ENCODE measurements at places on chromosomes 12 and 14.

- no peak for DNase-seq
Observed at GRCh38 chr12:6608592-6609281, 1.6 kb upstream of the CHD4 start.

DNA sequence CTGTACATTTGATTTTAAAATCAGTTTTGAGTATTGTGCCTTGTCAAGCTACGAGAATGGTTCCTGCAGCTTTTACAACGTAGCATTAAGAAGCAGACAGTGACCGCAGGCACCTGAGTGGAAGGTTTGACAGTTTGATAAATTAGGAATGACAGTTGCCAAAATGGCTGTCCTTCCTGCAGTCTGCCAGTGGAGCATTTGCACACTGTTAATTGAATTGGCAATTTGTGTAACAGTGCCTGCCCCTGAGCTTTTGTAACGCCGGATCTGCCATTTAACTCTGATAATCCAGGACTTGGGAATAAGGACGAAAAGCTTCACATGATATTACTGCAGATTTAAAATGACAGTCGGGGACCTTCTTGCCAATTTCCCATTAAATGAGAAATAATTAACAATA lies 385.3 kb downstream of the NPAS3 start:
- no peak for DNase-seq

GRCh38 chr12:5014269-5014668 lies 29.4 kb upstream of the KCNA5 start:
- DNase-seq, result no peak

DNA sequence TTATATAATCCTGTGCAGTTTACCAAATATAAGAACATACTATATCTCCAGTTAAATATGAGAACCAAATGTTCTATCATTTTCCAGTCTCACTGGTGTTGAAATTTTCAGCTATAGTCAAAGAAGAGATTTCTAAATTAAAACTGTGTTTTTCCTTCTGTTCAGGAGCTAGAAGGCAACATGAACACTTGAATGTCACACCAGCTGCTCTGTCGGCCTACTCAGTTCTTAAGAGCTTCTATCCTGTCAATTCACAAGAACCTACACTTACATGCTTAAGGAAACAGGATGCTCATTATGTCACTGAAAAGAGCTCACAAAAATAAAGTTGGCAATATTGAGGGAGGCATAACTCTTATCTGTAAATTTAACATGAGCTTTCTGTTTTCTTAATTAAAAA lies 43.1 kb downstream of the ATP2B1 start:
- no peak for DNase-seq

GRCh38 chr12:44076871-44077270 lies 241.0 kb downstream of the TMEM117 start:
- DNase-seq, result no peak

GRCh38 chr12:71556875-71557274 lies 106.8 kb downstream of the ZFC3H1 start:
- no peak for DNase-seq

DNA sequence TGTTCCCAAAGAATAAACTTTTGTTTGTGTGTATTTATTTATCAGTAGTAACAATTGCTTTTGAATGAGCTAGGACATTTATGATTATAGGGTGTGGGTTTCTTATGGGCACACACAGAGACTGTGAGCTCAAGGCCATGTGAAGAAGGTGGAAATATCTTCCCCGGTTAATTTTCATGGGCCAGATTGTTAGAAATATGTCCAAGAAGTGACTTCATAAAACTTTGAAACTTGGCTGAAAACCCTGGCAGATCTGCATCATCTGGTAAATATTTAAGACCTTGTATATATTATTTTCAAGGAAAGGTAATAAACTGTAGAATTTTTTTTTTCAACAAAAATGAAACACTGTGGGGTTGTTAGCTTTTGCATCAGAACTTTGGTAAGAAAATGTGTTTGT lies 53.5 kb upstream of the RNU6-8 start:
- DNase-seq, result no peak

GRCh38 chr12:6899837-6900519 lies 4.6 kb upstream of the LRRC23 start:
- no peak for DNase-seq

DNA sequence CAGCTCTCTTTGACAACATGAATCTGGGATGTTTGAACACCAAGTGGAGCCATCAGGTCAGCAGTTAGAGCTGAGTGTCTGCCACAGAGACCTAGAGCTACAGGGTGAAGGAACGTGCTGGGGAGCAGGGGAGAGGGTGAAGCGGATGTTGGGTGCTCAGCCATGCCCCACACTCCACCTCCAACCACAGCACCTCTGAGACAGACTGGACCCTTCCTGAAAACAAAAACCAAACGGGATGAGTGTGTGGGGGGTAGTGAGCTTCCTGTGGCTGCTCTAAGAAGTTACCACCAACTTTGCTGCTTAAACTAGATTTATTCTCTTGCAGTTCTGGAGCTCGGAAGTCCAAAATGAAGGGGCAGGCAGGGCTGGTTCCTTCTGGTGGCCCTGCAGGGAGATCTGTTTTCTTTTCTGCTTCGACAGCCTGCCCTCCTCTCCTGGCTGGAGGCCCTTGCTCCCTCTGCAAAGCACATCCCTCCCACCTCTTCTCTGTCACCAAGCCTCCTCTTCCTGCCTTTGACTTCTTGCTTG lies 5.6 kb upstream of the GOLGA3 start:
- DNase-seq, result no peak

- peak; percentile 32 for DNase-seq
Observed at GRCh38 chr14:90383731-90384542, 12.9 kb upstream of the CALM1 start.

DNA sequence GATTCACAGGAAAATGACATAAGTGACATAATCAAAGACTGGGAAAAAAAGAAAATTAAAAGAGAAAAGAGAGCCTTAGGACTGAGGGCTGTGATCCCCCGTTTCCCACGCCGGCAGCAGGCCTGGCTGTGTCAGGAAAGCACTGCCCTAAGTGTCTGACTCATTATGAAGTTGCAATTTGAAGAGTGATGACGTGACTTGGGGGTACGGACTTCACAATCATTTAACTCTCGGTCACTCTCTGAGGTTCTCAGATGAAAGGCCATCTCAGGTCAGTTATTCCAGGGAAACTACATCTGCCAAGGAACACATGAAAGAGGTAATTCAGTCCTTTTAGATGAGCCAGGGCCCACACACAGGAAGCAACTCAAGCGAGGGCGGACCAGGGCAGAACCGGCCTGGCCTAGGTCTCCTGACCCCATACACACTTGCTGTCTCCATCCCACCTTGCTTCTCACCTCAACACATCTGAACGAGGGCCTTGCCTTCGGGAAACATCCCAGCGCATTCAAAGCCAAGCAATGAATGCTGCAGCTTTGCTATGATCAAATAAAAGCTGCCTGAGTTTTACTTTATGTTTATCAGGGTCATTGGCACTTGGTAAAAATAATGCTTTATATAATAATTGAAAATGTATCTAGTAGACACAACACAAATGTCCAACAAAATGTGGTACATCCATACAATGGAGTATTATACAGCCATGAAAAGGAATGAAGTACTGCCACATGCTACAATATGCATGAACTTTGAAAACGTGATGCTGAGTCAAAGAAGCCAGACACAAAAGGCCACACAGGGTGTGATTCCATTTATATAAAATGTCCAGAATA lies 2.7 kb downstream of the SSH1 start:
- DNase-seq, result no peak

DNA sequence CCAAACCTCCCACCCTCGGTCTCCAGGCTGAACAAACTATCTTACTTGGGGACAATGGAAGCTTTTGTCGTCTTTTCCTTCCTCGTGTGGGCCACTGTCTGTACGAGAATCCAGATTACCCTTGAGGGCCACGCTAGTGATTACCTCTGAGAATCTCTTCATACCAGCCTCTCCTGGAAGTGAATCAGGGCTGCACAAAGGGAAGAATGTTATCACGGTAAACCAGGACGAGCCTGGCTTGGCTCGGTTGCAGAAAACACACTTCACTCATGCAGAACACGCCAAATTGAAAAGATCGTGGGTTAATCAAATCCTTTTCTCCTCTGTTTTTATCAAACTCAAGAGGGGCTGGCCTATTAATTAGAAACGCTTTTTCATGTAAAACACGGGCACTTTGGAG lies 51.6 kb upstream of the MYL2 start:
- no peak for DNase-seq
